ENCODE measurements at places on chromosomes 13 and 19. TPM values are rescaled to one million over a fixed set of nuclear protein-coding genes. Genes with fewer than 3 reads are reported as not detected.

GRCh38 chr13:53873558-53873957 lies 844.9 kb downstream of the OLFM4 start:
- no peak for DNase-seq

GRCh38 chr19:41941410-41942202 lies 13.4 kb upstream of the ERFL start:
- no peak for DNase-seq

- DNase-seq = no peak
Observed at GRCh38 chr19:19480688-19481087, 34.7 kb downstream of the TSSK6 start.

GRCh38 chr13:81275666-81276258 lies 934.8 kb upstream of the SPRY2 start:
- no peak for DNase-seq

GRCh38 chr13:37187105-37187504 lies 81.6 kb upstream of the CSNK1A1L start:
- no peak for DNase-seq

DNA sequence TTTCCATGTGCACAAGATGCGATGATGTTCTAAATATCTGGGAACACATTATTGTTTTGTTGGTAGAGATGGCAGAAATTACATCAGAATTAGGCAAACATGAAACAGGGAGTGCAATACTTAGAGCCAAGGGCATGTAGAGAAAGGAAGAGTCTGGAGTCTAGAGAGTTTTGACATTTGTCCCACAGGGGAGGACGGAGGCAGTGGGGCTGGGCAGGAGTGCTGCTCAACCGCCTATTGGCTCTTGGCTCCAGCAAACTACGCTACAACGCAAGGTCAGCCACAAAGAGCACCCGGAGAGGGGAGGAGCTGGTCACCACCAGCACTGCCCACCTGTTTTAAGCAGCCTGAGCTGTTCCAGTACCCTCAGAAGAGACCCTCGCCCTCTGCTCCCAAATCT lies 108.3 kb downstream of the ABCC4 start:
- no peak for DNase-seq

DNA sequence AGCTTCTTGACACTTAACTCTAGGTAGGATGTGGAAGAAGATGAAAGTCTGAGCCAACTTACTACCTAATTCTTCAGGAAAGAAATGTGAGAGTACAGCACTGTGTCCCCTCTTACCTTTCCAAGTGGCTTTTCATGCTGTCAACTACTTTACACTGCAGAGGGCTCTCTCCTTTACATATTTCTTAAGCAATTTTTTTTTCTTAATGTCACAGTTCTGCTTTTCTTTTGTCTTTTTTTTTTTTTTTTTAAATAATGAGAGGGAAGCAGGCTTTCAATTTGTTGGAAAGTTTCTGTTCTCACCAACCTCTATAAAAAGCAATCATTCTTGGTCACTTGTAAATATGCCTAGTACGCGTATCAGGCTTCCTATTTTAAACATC lies 212.7 kb upstream of the MIR17HG start:
- DNase-seq = no peak

DNA sequence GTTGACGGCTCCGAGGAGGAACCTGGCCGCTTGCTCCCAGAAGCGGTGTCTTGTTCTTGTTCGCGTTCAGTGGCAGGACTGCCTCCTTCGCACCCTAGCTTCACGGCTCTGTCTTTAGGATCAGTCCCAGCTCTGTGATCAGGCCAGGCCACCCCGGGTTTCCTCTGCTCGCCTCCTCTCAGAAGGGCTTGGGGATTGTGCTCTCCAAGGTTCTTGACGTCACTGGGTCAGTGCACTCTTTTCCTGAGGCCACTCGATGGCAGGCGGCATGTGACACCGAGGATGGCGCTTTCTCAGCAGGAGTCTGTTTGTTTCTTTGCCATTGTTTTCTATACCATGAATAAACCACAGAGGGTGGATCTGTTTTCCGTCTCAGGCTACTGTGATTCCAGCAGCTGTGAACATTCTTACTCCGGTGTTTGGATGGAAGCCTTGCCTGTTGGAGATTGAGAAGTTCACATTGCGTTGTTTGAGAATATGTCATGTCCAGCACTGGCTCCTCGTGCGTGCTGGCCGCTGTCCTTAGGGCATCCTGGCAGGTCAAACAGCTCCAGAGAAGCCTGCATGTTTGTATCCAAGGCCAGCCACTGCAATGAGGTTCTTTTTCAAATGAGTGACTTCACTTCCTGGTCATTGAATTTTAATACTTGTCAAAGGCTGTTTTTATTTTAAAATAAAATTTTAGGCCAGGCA lies 44.5 kb downstream of the SLC7A9 start:
- DNase-seq = no peak

DNA sequence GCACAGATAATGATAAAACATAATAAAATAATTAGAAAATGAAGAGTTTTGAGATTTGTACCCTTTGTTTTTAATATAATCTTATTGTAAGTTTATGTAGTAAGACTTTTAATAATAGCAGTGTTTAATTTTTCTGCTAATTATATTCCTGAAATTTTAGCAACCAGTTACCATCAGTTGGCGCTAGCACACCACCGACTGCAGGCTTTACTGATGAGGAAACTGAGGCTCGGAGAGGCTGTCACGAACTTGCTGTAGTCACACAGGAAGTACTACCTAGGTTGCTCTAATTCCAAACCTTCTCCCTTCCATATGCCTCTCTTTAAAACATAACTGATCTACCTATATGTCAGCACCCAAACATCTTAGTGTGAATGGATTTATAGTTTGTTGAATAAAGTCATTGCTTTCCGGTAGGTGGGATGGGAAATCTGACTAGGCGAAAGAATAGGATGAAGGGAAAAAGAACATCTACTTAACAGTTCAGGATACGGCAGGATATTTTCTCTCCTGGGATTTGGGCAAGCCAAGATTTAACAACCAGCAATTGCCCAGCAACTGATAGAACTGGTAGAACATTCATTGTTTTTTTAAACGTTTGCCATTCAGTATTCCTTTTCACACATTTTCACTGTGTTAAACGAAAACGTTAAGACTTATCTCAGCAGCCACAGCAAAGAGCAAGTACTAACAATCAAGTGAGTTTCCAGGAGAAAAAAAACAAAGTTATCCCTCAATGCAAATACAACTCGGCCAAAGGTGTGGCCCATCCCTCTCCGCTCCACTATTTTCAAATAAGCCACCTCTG lies 822 bp upstream of the RFXAP start:
- no peak for DNase-seq

- no peak for DNase-seq
Observed at GRCh38 chr19:57324992-57325391, 4.7 kb downstream of the ZNF543 start.

The ICAM1 gene
- 18.3 TPM for polyA plus RNA-seq

The IQCN gene
- polyA plus RNA-seq = 10.0 TPM

The ZNF570 gene
- polyA plus RNA-seq = 11.7 TPM

The ZNF329 gene
- 22.8 TPM for polyA plus RNA-seq

Measured in left lung (tissue), 14 donors.